ENCODE measurements at places on chromosomes 5 and 9.

DNA sequence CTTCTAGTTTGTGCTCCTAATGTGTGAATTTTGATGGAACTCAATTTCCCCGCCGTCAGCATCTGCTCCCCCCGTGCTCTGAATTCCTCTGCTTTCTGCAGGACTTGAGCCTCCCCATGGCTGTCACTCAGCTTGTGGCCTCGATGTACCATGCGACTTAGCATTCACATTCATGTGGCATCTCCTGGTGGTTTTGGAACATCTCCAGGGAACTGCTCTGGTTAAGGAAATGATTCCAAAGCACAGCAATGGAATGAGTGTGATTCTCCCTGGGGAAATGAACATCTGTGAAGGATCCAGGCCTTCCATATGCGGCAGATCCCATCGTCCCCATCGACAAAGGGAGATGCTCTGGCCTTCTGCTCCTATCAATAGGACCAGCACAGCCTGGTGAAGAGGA lies 119.0 kb downstream of the ENTREP1 start:
- no peak for DNase-seq

GRCh38 chr5:149936700-149937091 lies 7.9 kb downstream of the PDE6A start:
- no peak for DNase-seq

DNA sequence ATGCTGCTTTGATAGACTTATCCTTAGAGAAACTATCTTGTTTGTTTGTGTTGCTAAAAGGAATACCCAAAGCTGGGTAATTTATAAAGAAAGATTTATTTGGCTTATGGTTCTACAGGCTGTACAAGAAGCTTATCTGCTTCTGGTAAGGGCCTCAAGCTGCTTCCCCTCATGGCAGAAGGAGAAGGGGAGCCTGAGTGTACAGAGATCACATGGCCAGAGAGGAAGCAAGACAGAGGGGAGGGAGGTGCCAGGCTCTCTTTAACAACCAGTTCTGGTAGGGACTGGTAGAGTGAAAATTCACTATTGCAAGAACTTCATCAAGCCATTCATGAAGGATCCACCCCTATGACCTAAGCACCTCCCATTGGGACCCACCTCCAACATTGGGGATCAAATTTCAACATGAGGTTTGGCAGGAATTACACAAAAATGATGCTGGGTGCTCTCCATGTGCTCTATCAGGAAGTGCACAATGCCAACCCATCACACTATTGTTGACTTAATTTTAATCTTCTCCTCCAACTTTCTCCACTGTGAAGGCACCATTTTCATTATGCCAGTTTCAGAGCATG lies 115.1 kb upstream of the SHB start:
- DNase-seq = no peak

DNA sequence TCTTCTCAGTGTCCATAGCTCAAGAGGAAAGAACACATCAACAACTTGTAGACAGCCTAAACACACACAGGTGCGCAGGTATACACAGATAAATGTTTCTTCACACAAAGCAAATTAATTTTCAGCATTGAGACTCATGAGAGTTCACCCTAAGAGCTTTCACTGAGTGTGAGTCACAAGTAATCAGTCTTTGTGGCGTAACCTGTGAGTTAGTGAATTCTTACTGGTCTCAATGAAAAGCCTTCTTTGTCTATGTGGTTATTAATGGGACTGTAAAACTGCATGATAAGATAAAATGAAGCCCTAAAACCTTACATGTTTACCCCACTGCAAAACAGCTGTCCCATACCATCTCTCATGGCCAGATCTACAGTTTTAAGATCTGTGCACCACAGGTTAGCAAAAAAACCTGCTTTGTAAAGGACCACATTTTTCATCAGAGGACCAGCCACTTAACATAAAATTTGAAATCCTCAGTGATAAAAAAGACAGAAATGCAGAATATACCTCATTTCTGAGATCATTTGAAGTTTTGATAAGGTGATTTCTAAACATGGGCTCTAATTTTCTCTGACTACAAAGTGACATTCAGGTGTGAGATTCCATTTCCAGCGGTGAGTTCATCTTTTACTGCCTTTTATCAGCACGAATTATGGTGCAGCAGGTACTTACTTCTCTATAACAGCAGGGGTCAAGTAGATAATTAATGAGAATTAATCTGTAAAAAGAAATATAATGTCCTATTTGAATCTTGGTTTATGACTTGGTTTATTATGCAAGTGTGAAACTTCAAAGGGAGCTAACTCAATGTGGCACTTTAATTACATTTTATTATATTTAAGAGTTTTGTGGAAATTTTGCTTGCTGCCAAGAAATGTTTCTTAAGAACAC lies 335.7 kb upstream of the PIK3R1 start:
- no peak for DNase-seq

DNA sequence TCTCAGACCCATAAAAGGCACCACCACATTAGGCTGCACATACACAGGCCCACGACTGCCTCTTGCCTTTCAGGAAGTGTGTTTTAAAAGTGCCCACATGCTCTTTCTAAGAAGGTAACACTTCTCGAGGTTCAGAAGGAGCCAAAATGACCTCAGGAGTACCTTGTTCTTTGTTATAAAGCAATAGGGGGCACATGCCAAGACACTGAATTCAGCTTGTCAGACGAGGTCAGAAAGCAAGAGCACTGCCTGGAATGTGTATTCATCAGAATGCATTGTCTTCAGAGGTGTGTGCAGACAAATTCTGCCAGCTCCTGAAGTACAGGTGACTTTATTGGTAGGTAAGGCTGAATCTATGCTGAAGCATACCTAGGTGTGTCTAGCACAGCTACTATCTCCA lies 114.5 kb upstream of the IRX1 start:
- DNase-seq = no peak

DNA sequence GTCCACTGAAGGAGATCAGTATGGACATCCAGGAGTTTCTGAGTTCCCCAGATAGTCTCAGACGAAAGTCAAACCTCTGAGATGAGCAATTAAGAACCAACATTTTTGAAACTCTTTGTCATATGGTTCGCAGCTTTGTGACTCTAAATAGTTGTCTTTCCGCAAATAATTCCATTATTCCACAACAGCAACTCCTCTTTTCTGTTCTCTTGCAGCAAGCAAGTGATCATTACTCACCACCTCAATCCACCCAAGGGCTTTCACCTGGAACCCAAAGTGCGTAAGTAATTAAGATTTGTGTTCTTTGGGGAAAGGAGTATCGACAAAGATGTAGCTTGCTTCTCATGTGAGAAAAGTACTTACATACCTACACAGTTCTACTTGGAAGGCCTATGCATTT lies 15.6 kb downstream of the MTX3 start:
- DNase-seq = no peak

- no peak for DNase-seq
These were observed at the start of gene ARHGEF37 for GRCh38 chr5:149581192-149581861. Gene ARHGEF37, plus strand, starts transcription at chr5:149581498. Its CDS starts 16,272 bp downstream, at chr5:149597770.

DNA sequence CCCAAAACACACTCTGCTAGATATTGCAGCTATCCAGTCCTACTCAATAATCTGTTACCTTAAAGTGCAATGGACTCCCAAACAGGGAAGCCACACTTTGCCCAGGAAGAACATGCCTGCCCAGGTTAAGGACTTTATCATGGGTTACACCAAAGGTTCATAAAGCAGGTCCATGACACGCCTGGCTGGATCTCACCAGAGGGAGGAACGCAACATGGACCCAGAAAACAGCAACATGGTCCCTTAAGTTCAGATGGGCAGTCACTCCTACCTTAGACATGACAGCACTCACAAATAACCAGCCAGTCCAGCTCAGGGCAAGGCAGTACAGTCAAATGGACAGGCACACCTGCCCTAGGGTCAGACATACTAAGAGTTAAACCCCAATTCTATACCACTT lies 3.8 kb downstream of the P4HA2 start:
- DNase-seq = no peak

- DNase-seq = no peak
These were observed 45.3 kb downstream of the GNA14 start for GRCh38 chr9:77602852-77603251.

GRCh38 chr9:95495961-95496360 lies 20.8 kb downstream of the PTCH1 start:
- DNase-seq = no peak

DNA sequence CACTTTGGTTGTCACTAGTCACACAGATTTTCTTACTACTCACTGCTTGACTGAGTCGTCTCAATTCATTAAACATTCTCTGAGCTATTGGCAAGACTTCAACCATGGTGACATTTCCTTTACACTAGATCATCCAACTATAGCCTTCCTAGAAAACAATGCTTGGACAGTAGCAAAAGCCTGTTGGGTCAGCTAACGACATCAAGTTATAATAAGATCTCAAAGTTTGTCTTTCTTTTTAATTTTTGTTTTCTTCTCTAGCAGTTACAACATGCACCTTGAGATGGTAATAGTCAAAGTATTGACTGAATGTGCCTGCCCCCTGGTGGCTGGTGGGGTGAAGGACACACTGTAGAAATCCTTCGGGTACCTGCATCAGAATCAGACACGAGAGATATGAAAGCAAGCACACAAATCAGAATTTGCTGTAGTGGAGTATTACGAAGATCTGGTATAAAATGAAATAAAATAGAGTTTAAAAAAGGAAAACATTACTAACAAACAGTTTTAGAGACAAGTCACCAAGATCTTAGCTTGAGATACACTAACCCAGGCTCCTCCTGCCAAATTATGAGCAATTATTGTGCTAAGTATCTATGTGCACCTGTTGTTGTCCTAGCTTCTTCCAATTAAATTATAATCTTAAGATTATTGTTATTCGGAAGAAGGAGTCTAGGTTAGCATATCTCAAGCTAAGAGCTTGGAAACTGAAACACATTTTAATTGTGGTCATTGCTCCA lies 81.2 kb downstream of the ARL15 start:
- DNase-seq = peak; percentile 41

DNA sequence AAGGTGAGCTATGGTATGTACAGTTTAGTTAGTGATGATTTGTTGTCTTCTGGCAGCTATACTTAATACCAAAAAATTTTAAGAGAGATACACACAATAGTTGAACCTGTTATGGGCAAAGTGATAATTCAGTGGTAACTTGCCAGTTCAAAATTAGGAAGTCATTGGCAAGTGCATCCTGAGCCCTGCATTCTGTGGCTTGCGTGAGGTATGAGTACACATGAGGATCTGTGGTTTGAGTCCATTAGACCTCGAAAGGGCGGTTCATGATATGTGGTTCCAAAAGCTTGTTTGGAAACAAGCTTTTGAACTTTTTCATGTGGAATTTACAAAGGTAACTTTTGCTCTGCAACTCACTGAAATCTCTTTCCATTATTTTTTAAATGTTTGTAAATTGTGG lies 47.0 kb downstream of the GPR21 start:
- DNase-seq = no peak

GRCh38 chr9:126336736-126337325 lies 10.2 kb downstream of the MVB12B start:
- no peak for DNase-seq

DNA sequence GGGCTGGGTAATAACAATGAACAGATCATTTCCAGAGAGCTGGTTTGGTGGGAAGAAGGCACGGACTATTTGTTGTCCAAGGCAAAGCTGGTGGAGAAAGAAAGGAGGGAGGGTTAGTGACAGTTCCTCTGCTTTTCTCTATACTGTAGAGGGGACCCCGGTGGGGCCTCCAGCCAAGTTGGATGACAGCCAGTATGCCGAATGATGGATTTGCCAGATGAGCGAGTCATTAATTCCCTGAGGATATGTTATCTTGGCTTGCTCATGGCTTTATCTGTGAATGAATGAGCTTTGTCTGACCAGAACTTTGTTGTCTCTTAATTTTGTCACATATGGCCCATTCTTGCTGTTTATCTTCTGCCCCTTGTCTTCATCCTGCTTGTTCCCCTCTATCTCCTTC lies 158.6 kb upstream of the GLRA1 start:
- DNase-seq = no peak

GRCh38 chr5:67140413-67140812 lies 56.2 kb downstream of the CD180 start:
- no peak for DNase-seq

DNA sequence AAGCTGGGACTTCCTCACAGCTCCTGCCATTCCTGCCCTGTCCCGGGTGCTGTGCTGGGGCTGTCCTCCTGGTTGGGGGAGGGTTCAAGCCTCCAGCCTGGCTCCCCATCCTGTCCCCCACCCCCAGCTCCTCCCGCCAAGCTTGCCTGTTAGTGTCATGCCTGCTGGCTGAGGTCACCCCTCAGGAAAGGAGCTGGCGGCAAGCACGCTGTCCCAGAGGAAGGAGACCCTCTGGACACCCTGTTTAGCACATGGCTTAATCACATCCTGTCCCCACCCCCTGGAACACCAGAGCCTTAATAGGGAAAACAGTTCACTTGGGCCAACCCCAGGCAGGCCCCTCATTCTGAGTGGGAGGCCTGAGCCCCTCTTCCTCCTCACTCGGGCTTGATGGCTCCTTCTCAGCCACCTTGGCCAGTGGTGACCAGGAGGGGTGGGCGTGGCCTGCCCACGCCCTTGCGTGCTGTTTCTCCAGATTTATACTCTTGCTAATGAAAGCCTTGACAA lies 9.2 kb upstream of the PHYHD1 start:
- no peak for DNase-seq

GRCh38 chr9:75664597-75664996 lies 225.9 kb upstream of the PCSK5 start:
- no peak for DNase-seq
